ENCODE measurements at places on chromosomes 13 and 19.
A peak's percentile ranks its signal among the peaks of the same experiment; 100 is the strongest.

DNA sequence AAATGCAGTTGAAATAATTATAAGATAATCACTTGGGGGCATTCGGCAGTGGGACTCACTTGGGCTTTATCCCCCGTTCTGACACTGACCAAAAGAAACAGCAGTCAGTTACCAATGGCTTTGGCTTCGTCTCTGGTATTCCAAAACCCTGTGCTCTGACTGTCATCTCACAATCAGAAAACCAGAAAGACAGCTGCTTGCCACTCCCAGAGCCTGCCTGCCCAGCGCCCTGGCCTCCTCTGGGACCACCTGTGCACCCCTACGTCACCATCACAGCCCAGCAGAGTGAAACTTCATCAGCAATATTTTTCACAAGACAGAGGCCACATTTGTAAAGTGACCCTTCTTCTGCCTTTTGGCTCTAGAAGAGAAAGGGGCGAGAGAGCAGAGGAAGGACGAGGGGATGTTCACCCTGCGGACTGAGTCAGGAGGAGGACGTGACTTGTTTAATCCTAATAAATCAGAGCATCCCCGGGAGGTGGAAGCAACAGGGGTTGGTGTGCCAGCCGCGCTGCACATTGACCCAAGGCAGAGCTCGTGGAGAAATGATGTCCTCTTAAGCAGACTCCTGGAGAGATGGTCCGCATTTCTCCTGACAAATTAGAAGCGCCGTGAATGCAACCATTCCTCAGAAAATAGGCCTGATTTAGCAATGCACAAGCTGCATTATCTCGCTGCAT, 397.8 kb upstream of the ZNF507 start:
- DNase-seq = no peak

- no peak for DNase-seq
Measured at GRCh38 chr19:1222394-1222793, 15.4 kb downstream of the CBARP start.

DNA sequence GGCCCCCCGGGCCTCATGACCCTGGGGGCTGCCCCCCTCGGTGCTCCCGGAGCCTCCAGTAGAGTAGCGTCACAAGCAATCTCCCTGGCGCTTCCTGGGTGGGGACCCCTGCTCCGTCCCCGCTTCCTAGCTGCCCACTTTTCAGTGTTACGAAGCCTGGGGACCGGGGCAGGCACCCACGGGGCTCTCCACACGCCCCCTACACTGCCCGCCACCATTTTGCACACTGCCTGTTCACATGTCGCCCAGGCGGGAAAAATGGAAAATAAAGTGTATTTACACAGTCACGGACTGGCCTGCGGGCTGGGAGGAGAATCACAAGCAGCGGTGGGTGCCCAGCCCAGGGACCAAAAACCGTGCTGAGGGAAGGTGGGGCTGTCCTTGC, 9.5 kb downstream of the PRR36 start:
- no peak for DNase-seq

GRCh38 chr13:90293793-90294361, 1053.6 kb upstream of the MIR17HG start:
- DNase-seq = no peak

- DNase-seq = no peak
Measured at GRCh38 chr13:99065235-99066015, 87.6 kb upstream of the DOCK9 start.

DNA sequence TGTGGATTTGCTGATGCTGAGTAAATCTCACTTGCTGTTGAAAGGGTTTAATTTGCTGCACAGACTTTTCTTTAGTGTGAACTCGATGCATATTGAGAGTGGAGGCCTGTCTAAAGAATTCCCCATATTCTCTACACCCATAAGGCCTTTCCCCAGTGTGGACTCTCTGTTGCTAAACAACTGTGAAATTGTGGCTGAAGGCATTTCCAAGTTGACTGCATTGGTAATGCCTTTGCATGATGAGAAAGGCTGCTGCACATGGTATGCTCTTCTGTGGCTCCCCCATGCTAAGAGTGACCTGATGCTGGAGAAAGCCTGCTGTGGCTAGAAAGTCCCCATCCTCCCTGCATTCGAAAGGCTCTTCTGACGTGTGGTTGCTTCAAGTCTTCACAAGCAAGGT, 6.6 kb upstream of the ZNF599 start:
- DNase-seq = no peak

DNA sequence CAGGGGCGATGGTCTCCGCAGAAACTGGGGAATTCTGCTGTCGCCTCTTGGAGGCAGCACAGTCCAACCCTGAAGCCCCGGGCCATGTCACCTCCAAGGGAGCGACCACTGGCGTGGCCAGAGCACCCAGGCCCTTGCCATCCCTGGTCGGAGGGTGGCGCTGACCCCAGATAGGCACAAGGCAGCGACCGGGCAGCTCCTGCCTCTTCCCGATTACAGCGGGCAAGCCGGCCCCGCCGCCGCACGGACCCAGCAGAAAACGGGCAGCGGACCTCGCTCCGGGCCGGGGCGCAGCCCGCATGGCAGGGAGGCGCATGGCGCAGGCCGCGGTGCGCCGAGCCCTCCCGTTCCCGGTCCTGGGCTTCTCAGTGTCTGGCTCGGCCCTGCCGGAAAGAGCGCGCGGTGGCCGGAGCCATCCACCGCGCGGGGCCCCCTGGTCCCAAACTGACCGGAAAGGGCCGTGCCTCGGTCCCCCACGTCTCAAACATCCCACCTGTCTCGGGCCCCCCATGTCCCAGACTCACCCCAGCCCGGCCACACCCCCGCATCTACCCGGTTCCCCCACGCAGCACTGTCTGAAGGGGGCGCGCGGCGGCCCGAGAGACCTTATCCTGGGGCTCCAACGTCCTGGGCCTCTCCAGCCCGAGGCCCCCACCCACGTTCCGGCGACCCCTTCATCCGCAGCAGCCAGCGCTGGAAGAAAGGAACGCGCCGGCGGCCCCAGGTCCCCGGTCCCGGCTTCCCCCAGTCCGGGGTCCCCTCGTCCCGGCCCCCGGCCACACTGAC, 727 bp downstream of the CERS1 start:
- no peak for DNase-seq

- DNase-seq = peak; percentile 46
Measured at GRCh38 chr19:56252699-56253422, 19.7 kb upstream of the EDDM13 start.

GRCh38 chr13:21638319-21639282, 32.3 kb upstream of the FGF9 start:
- DNase-seq = peak; percentile 13

GRCh38 chr13:99971576-99972189, at the start of gene ZIC5:
ZIC5 (minus strand) TSS chr13:99971767; CDS start chr13:99971603, 164 bp downstream.
- no peak for DNase-seq

- DNase-seq = no peak
Measured at GRCh38 chr19:15340086-15340485, 7.7 kb upstream of the BRD4 start.

DNA sequence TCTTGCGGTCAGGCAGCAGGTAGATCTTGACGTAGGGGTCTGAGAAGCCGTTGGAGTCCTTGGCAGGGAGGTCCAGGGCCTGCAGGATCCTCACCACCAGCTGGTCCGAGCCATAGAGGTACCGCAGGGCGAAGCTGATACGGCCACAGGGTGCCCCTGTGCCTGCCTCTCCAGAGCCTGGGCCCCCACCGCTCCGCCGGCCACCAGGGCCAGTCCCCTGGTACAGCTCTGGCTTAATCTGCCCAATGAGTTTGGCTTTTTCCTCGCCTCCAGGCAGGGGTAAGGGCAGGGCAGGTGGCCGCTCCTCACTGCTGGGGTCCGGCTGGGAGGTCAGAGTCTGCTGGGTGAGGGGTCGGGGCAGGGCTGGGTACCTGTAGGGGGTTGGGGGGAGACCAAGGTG, 9.9 kb downstream of the SYT3 start:
- no peak for DNase-seq

GRCh38 chr13:42401376-42401775, 129.4 kb downstream of the AKAP11 start:
- DNase-seq = no peak

- DNase-seq = no peak
Measured at GRCh38 chr13:50844084-50844875, 788 bp upstream of the DLEU7 start.
